ENCODE measurements at places on chromosomes 13 and 19. TPM values are rescaled to one million over a fixed set of nuclear protein-coding genes. Genes with fewer than 3 reads are reported as not detected.

Gene CYP2S1
- 3.2 TPM for total RNA-seq

Gene FFAR1
- not detected for total RNA-seq

Gene RUVBL2
- 113 TPM for total RNA-seq

Gene GRIN3B
- 0.69 TPM for total RNA-seq

Gene PCDH8
- total RNA-seq = 34.6 TPM

Gene ZNF667
- 27.7 TPM for total RNA-seq

Gene ICAM4
- total RNA-seq = 0.46 TPM

Gene MBD3L3
- not detected for total RNA-seq

Gene CASP14
- not detected for total RNA-seq

Gene PGLYRP2
- total RNA-seq = not detected

Gene GJA3
- not detected for total RNA-seq

Gene KLF5
- total RNA-seq = 2.8 TPM

Gene CABP5
- total RNA-seq = not detected

Gene ICAM1
- total RNA-seq = 1.8 TPM

Gene ZNF17
- 30.7 TPM for total RNA-seq

Gene PALM
- total RNA-seq = 101 TPM

Gene PRR36
- 3.5 TPM for total RNA-seq

Gene IGSF23
- total RNA-seq = not detected

Gene LHB
- not detected for total RNA-seq

Gene KBTBD7
- 39.9 TPM for total RNA-seq

Gene PTH2
- not detected for total RNA-seq

Gene FXYD1
- total RNA-seq = 3.2 TPM

Gene ZNF382
- total RNA-seq = 88.6 TPM

Gene SULT2A1
- total RNA-seq = not detected

Gene CAPN12
- total RNA-seq = 1.2 TPM

Gene MYO1F
- total RNA-seq = 4.8 TPM

Gene VSTM1
- total RNA-seq = 0.23 TPM

Gene CPB2
- total RNA-seq = not detected

Gene MEIS3
- 76.4 TPM for total RNA-seq

Gene CARS2
- 46.1 TPM for total RNA-seq

Gene ZNF628
- total RNA-seq = 1.6 TPM

Gene MEDAG
- total RNA-seq = 0.46 TPM

Gene BICRA
- 6.2 TPM for total RNA-seq

Gene KCTD4
- 13.4 TPM for total RNA-seq

All from diencephalon (tissue), 1 donor.